ENCODE measurements at places on chromosomes 4 and X. TPM values are rescaled to one million over a fixed set of nuclear protein-coding genes. Genes with fewer than 3 reads are reported as not detected.
A peak's percentile ranks its signal among the peaks of the same experiment; 100 is the strongest.

DNA sequence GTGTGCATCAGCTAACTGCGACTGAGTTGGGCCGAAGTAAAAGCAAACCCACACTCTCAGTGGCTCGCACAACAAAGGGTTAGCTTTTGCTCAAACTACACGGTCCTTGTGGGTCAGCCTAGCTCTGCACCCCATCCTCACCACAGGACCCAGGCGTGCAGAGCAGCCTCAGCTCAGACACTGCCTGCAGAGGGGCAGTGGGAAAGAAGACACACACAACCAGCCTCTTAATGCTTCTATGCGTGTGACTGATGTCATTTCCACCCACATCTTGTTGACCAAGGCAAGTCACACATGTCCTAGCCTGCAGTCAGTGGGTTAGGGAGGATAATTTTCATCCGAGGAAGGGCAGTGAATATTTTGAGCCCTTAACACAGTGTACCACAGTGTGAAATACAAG lies 40.5 kb downstream of the HMGB2 start:
- H3K36me3 ChIP-seq = no peaks in the 10 kb centered on the region
- H3K27ac ChIP-seq = no peak overlapping the region
- H3K4me3 ChIP-seq = no peak overlapping the region
- H3K27me3 ChIP-seq = no peaks in the 10 kb centered on the region
- no peaks in the 10 kb centered on the region for H3K4me1 ChIP-seq

The RTL9 gene
- polyA plus RNA-seq = 0.30 TPM

The TMPRSS11B gene
- not detected for polyA plus RNA-seq

DNA sequence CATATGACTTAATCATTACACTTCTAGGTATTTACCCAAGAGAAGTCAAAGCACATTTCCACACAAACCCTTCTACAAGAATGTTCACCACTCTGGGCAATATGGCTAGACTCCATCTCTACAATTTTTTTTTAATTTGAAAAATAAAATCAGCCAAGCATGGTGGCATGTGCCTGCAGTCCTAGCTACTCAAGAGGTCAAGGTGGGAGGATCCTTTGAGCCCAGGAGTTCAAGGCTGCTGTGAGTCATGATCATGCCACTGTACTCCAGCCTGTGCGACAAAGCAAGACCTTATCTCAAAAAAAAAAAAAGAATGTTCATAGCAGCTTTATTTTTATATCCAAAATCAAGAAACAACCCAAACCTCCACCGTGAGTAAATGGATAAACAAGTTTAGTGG lies 70.3 kb upstream of the MBNL3 start:
- H3K27me3 ChIP-seq = 0 out of 2 replicates have a peak, but pooled peaks cover 1% of the 10 kb centered on the region
- H3K4me1 ChIP-seq = no peaks in the 10 kb centered on the region
- H3K27ac ChIP-seq = no peak overlapping the region
- H3K36me3 ChIP-seq = no peaks in the 10 kb centered on the region
- DNase-seq = no peak

DNA sequence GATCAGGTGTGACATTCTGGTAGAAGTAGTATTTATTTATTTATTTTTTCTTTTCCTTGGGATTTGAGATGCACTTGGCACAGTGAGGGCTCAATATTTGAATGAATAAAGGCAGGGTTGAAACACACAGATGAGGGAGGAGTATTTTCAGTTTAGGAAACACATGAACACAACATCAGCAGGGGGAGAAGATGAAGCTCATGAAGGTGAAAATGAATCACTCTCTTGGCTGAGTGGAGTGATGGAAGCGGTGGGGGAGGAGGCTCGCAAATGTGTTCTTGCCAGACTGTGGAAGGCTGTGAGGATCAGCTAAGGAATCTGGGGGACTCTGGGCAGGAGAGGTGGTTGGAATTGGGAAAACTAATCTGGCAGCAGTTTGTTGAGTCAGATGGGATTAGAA lies 55.3 kb downstream of the ARHGAP10 start:
- no peak overlapping the region for H3K4me3 ChIP-seq
- H3K27me3 ChIP-seq = no peaks in the 10 kb centered on the region
- peak; percentile 68 for DNase-seq
- no peaks in the 10 kb centered on the region for H3K36me3 ChIP-seq
- peaks cover 17% of the 10 kb centered on the region for H3K4me1 ChIP-seq

GRCh38 chrX:20143561-20143960 lies 1.9 kb upstream of the EIF1AX start:
- H3K4me1 ChIP-seq = peaks cover 4% of the 10 kb centered on the region
- H3K4me3 ChIP-seq = no peak overlapping the region
- H3K36me3 ChIP-seq = no peaks in the 10 kb centered on the region
- no peaks in the 10 kb centered on the region for H3K27me3 ChIP-seq
- DNase-seq = no peak
- H3K27ac ChIP-seq = no peak overlapping the region

GRCh38 chrX:123973921-123974320 lies 12.4 kb downstream of the STAG2 start:
- no peak overlapping the region for H3K27ac ChIP-seq
- no peaks in the 10 kb centered on the region for H3K27me3 ChIP-seq
- H3K4me1 ChIP-seq = no peaks in the 10 kb centered on the region
- no peaks in the 10 kb centered on the region for H3K36me3 ChIP-seq
- no peak overlapping the region for H3K4me3 ChIP-seq

Measured in IMR-90 (cell line).